Astrocyte (in vitro differentiated cells and primary cell): ENCODE measurements at places on chromosomes 2 and 18.

GRCh38 chr18:49001111-49001510, 50.3 kb upstream of the SMAD7 start:
- DNase-seq: no peak

- DNase-seq: no peak
Measured at GRCh38 chr2:236289766-236290462, 25.7 kb upstream of the ASB18 start.

GRCh38 chr18:53566626-53567025, 657.8 kb downstream of the MBD2 start:
- DNase-seq: no peak

GRCh38 chr18:49519101-49519971, 32.3 kb upstream of the C18orf32 start:
- no peak for DNase-seq

- DNase-seq: no peak
Measured at GRCh38 chr18:68555879-68556301, 159.0 kb downstream of the TMX3 start.

DNA sequence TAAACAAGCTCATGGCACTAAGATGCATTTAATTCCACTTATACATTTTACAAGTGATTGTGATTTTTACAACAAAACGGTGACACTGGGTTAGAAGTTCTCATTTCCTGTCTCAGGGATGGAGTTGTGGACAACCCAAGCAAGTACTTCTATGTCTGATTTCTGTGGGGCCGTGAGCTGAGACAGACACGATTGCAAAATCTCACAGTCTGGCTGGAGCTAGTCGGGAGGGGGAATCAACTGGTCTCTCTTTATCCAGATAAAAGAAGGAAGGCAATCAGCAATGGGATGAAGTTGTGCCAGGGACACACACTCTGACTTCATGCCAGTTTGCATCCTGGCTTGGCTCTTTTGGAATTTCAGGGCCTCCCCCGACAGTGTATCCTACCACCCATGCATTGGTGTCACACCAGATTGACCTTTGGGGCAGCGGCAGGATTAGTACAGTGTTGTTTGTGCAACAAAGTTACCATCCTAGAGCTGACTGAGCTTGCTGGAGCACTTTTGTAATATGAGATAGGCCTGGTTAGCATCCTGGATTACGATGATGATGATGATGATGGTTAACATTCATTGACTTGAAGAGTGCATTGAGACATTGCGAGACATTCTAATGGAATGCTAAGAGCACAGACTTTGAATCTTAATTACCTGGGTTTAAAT, 98.8 kb downstream of the CTAGE1 start:
- DNase-seq: peak; percentile 32

DNA sequence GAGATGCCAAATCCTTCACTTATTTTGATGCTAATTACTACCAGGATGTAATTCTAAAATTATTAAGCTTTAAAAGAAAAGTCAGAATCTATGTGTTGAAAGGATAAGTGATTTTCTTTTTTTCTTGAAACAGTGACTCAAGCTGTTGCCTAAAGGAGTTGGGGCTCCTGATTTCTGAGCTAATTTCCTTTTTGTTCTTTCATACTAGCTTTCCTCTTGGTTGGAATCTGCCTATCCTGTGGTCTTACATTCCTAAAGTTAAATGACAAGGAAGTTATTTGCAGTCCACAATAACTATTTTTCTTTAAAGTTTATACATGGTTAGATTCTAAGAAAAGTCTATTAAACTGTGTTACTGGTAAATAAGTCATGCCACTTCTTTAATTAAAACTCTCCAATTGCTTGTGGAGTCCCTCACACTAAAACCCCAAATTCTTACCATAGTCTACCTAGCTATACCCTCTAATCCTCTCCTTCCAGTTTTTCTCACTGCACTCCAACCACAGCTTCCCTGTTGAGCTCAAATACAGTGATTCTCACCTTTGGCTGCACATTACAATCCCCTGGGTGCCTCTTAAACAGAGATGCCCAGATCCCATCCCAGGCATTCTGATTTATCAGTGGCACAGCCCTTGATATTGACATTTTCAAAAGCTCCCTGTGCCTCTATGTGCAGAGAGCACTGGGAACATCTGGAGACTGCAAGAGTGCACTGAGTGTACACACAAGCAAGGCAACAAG, 63.3 kb upstream of the EFEMP1 start:
- DNase-seq: peak; percentile 89

GRCh38 chr2:100212850-100213249, 70.5 kb upstream of the AFF3 start:
- no peak for DNase-seq

- DNase-seq: no peak
Measured at GRCh38 chr2:241087420-241088268, 14.4 kb downstream of the MTERF4 start.

DNA sequence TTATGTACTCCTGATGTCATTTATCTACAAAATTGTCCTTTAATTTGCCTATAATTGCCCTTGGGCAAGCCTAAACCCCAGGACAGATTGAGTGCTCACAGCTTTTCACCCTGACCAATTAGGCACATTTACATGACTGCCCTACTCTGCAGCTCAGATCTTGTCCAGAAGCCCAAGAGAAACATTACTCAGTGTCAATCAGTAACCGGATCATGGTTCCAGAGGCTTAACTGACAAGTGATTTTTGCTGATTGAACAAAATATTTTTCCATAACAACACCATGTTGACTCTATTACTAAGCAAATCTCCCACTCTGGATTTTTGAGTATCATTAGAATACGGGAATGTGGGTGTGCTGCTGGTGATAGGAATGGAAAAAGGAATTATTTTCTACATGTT, 465.4 kb upstream of the TNP1 start:
- DNase-seq: no peak

DNA sequence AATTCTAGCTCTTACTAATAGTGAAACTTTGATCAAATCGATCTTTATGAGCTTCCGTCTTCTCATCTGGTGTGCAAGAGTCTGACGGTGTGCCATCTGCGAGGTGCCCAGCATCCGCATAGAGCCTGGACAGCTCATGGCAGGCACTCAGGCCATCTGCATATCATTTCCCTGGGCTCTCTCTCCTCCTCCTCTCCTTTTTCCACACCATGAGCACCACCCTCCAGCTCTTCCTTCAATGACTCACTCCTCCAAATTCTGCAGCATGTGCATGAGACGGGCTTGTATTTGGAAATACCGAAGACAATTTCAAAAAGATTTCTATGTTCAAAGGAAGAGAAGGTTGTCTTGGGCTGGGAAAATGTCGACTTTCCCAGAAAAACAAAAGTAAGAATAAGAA, 161.1 kb downstream of the CCBE1 start:
- DNase-seq: no peak

- DNase-seq: no peak
Measured at GRCh38 chr2:205280596-205281236, 401.6 kb upstream of the NRP2 start.

DNA sequence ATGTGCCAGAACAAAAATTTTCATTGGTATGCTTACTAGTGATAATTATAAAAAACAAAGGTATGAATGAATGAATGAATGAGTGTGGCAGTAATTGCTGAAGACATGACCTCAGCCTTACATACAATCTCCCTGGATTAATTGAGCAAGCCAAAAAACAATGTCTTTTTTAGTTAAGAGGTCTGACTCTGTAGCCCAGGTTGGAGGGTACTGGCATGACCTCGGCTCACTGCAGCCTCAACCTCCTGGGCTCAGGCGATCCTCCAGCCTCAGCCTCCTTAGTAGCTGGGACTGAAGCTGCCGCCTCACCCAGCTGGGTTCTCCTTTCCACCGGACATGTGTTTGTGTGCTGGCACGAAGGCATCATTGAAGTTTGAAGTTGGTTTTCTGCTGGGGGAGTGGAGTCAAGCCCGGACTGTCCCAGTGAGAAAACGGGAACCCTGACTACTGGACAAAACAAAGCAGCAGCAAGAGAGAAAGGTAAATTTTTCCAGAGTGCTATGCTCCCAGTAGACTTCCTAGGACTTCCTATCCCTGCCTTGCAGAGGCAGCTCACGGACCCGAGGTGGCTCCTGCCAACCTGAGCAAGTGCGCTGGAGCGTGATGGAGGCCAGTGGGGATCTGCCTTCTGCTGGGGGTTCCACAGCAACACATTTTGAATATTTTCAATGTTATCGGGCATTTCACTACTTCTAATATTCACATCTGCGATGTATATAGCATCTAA, 6.4 kb upstream of the IMP4 start:
- DNase-seq: no peak

GRCh38 chr2:239685556-239685955, 284.7 kb upstream of the HDAC4 start:
- DNase-seq: no peak

GRCh38 chr2:237662671-237663093, 35.3 kb downstream of the LRRFIP1 start:
- peak; percentile 83 for DNase-seq

GRCh38 chr2:180734382-180734781, 246.0 kb upstream of the UBE2E3 start:
- DNase-seq: peak; percentile 24

DNA sequence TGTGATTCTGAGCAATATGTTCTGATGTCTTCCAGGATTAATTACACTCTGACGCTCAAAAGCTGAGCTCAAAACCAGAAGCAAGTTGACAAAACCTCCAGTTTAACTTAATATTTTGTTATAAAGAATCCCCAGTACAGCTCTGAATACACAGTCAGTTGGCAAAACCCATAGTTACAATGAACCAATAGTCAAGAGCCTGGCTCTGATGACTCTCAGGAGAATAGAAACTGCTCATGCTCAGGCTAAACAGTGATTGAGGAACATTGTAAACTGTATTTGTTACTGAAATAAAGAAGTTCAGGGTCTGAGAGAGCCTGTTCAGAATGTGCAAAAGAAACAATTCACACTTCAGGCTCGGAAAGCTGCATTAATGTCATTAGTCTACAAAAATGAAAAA, 1565.9 kb downstream of the SUCLG1 start:
- DNase-seq: no peak
